GM23338 (cell line): ENCODE measurements at places on chromosomes 1 and 21. TPM values are rescaled to one million over a fixed set of nuclear protein-coding genes. Genes with fewer than 3 reads are reported as not detected.

The KDF1 gene
- polyA plus RNA-seq, result 13.6 and 17.4 TPM in 2 replicates

The ALX3 gene
- 0.17 TPM in 1 of 2 replicates, not detected in the other for polyA plus RNA-seq

The ITGB2 gene
- polyA plus RNA-seq, result 0.40 and 0.44 TPM in 2 replicates

The LCE2C gene
- polyA plus RNA-seq, result not detected in 2 replicates

The DLGAP3 gene
- polyA plus RNA-seq, result 7.1 and 7.5 TPM in 2 replicates

The B3GALT6 gene
- polyA plus RNA-seq, result 5.5 and 9.3 TPM in 2 replicates

The TNFRSF14 gene
- not detected in 2 replicates for polyA plus RNA-seq

The CFHR1 gene
- polyA plus RNA-seq, result not detected in 2 replicates

The ST6GALNAC5 gene
- polyA plus RNA-seq, result 1.9 and 4.1 TPM in 2 replicates

The AGT gene
- 0.11 TPM in 1 of 2 replicates, not detected in the other for polyA plus RNA-seq

The SH2D1B gene
- not detected in 2 replicates for polyA plus RNA-seq

The PTPRC gene
- 0.43 and 0.52 TPM in 2 replicates for polyA plus RNA-seq
